Activated CD8-positive, alpha-beta memory T cell treated with anti-CD3 and anti-CD28 coated beads for 4 hours (primary cell): ENCODE measurements at places on chromosomes 2 and 18.
A peak's percentile ranks its signal among the peaks of the same experiment; 100 is the strongest.

DNA sequence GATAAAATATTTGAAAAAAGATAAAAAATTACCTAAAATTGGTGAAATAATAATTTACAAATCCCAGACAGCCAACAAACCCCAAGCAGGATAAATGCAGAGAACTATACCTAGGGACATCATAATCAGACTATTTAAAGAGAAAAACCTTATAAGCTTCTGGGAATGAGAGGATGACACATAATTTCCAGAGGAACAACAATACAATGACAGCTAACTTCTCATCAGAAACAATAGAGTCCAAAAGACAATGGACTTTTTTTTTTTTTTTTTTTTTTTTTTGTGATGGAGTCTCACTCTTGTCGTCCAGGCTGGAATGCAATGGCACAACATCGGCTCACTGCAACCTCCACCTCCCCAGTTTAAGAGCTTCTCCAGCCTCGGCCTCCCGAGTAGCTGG, 65.2 kb downstream of the SOCS6 start:
- DNase-seq, result no peak

DNA sequence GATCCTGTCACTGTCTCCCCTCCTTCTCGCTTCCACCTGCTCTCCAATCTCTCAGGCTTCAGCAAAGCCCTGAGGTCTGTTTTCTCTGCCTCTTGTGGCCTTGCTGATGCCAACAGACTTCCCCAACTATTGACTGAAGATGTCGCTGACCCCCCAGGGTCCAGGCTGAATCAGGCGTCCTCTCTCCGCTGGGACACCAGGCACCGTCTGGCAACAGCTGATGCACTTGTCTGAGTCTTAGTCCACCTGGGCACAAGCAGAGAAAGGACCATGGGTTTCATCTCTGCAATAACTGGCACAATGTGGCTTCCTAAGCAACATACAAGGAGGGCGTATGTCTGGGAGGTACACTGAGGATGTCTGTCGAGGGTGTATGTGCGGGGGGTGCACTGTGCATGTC, 248.7 kb upstream of the MYT1L start:
- DNase-seq, result no peak

DNA sequence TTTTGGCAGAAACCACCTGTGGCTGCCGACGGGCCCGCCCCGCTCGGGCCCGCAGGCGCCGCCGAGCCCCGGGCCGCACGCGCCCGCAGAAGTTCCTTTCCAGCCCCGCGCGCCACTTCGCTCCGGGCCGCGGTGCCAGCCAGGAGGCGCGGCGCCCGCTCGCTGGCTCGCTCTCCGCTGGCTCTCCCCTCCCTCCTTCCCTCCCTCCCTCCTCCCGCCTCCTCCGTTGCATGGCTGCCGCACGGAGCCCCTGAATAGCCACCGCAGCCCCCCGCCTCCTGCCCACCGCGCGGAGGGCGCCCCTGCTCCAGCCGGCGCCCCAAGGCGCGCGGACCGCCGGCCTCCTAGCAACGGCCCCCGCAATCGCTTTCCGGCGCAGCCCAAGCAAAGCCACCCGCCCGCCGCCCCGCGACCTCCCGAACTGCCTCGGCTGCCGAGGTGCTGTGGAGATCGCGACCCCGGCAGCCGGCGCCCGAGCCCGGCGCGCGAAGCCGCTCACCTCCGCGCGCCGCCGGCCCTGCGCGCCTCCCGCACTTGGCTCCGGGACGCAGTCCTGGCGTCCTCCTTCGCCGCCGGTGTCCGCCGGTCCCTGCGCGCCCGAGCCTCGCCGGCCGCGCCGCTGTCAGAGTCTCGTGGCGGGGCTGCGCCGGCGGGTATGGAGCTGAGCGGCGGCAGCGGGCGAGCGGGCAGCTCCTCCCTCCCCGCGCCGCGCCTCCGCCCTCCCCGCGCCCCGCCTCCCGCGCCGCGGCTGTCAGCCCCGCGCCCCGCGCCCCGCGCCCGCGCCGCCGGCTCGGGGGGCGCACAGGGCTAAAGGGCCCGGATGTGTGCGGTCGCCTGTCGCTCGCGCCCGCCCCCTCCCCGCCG, at the start of gene ZBTB7C:
Gene ZBTB7C, minus strand, starts transcription at position 657 of the 864 bp plus-strand sequence.
- no peak for DNase-seq

DNA sequence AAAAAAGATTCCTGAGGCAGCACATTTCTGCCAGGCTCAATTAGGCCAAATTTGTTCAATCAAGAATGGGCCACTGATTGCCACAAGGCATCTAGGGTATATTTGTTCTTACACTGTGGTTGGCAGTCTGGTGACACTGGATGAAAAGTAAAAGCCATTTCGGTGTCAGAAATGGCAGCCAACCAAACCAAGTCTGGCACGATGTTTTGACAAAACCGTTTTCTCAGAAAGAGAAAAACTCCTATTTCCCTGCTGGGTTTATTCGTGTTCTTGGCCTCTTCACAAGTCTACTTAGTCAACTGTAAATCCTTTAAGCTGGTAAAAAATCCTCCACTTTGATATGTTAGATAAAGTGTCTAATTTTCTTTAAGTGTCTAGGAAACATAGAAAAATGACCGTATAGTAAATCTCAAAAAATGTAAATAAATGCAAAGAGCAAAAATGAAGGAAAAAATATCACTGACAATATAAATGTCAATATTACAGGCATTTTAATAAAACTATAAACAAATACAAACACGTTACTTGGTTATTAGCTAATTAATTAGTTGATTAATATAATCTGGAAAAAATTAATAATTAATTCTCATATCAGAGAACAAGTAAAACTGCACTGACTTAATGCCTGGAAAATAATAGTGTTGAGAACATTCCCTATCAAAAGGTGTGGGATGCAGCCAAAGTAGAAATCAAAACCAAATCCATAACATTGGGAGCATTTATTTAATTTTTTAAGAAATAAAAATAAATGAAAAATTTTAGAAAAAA, 182.0 kb upstream of the ZNF804A start:
- no peak for DNase-seq

GRCh38 chr2:26720322-26721114, 28.0 kb downstream of the KCNK3 start:
- no peak for DNase-seq

DNA sequence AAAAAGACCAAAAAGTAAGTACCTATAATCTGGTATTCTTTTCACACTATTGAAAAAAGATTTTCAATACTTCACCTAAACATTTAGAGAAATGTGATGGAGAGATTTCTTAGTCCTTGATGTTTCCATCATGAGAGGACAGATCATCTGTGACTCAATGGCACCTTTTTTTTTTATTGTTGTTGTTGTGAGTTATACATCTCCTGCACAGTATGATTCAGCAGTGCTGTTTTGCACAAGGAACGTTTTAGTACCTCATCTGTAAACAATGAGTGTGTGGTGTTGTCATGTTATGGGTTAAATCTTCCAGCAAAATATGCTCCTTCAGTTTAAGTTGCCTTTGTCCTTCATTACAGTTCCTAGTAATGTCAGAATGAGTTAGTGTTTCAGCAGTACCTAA, 2.2 kb downstream of the KIAA1328 start:
- DNase-seq, result no peak

DNA sequence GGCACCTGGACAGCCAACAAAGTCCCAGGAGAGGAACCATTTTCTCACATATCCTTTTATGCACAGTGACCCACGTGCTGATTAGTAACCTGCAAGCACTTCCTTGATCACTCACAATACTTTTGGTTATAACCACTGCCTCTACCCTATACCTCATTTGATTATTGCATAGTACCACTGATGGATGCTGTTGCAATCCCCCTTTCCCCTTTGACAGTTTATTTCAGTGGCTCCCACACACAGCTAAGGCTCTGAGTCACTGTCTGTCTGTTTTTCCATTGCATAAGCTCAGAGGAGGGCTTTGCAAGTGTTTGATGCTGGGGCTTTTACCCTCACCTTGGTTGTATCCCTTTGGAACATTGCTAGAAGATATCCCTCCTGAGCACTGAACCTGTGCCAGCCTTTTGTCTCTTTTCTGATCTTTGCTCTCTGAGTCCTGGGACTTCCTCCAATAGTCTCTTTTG, 101.7 kb upstream of the RBBP8 start:
- no peak for DNase-seq

DNA sequence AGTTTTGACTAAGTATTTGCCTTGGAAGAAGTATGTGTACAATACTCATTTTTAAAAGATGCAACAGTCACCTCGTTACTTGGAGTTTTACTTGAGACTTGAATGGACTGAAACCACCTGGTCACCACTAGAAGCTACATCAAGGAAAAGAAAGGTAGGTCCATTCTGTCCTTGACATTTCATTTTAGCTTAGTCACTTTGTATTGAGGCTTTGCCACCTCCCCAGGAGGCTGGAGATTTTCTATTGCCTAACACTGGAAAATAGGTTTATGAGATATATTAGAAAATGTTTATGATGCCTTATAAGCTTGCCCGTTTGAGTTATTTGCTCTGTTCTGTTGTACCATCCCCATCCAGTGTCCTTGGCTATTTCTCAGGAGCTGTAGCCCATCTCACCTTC, 107.9 kb upstream of the ETAA1 start:
- DNase-seq, result no peak

- no peak for DNase-seq
Observed at GRCh38 chr2:45636008-45636407, 15.5 kb upstream of the PRKCE start.

DNA sequence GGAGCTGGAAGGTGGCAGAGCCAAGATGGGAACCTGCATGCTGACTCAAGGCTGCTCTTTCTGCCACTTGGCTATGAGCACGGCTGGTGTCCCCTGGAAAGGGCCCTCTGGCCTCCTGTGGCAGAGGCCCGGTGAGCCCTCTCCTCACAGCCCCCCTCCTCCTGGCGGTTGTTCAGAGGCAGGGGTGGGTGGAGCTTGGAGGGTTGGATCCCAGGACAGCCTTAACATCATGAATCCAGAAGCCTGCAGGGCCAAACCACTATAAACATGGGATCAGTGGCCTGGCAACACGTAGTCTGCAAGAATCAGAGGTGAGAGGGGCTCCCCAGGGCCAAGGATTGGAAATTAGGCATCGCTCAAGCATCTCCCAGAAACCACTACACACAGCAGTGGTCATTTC, 48.5 kb upstream of the LOXHD1 start:
- DNase-seq, result no peak

GRCh38 chr2:101803945-101804696, 106.6 kb downstream of the MAP4K4 start:
- no peak for DNase-seq

GRCh38 chr2:14673351-14673875, 40.9 kb downstream of the LRATD1 start:
- no peak for DNase-seq

DNA sequence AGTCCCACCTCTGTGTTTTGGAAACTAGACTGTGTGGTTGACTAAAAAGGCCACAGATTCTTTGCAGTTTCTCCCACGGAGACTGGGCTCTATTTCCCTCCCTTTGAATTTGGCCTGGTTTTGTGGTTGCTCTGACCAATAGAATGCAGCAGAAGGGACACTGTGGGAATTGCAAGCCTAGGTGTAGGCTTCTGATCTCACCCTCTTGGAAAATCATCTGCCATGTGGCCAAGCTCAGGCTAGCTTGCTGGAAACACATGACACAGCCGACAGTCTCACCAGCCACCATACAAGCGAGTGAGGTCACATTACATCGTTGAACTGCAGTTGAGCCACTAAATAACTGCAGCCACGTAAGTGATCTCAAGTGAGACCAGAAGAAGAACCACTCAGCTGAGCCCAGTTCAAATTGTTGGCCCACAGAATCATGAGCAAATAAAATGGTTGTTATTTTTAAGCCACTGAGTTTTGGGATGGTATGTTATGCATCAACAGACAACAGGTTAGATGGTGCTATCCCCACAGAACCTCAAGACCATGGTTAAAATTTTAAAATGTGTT, 319.1 kb upstream of the MEX3C start:
- DNase-seq, result no peak

DNA sequence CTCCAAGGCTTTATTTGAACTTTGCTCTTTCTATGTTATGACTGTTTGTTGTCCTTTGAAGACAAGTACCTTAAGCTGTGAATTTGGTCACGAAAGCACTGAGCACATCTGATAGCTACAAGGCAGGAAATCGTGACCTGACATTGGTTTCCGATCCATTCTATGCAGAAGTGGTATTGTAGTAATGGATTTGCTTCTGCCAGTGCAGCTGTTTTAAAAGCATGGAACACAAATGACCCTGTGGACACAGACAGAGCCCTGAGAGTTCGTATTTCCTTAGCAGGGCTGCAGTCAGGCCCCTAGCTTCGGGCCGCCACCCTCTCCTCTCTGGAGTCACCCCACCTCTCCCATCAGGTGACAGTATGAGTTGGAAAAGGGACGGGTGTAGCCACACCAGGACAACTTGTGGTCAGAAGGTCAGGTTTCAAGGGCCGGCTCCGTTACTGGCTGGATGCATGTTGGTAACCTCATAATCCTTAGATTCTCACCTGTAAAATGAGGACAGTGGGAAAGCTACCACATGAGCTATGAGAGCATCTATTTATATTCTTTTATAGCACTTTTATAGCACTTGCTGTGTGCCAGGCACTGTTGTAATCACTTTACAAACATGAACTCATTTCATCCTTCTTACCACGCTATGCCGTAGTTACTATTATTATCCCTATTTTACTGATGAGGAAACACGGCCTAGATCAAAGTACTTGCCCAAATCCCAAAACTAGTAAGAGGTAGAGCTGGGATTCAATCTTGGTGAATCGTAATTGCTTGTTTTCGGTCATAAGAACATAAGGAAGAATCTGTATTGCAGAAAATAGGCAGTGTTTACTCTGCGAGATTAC, 70.2 kb downstream of the SPATS2L start:
- no peak for DNase-seq

GRCh38 chr2:237790353-237790752, 8.2 kb upstream of the RBM44 start:
- DNase-seq, result no peak

DNA sequence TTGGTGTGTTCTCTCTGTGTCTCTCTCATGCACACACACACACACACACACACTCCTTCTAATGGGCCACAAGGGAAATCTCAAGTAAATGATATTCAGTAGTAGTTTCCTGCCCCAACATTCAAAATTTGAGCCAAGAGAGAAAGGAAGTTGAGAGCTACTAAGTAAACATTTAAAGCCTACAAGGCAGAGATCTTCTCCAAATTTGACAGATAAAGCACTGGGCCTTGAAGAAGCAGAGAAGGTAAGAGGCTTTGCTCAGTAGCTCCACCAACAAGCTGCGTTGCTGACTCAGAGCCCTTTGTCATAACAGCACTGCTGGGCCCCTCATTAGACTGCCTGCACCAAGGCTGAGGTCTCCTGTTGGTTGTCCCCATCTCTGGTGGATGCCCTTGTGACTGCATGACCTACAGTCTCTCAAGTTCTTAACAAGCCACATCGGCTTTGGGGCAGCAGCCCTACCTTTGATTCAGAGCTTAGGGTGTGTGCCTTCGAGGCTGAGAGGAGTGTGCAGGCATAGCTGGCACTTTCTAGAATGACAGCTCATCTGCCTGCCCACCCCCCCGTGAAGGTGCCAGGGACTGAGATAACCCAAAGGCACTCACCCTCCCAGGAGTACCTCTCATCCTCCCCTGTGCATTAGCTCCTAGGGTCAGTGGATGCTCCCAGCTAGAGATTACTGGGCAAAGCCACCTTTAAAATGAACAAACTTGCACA, 32.3 kb upstream of the NEB start:
- no peak for DNase-seq

DNA sequence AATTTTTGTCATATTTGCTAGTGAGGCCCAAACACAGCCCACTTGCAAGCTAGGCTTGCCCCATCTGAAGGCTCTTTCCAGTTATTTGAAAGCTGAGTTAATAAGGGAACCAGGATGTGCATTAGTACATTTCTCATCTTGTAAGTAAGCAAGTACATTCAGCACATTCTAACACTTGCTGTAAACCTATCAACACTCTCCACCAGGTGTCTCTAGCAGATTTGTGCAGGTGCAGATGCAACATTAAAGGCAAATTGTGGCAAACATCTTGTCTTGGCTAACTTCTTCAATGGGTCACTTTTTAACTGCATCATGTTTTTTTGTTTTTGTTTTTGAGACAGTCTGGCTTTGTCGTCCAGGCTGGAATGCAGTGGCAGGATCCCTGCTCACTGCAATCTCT, 25.3 kb upstream of the MFSD6 start:
- peak; percentile 15 for DNase-seq
